Right cardiac atrium (tissue), 5 donors: ENCODE measurements at places on chromosomes 2 and 18.

DNA sequence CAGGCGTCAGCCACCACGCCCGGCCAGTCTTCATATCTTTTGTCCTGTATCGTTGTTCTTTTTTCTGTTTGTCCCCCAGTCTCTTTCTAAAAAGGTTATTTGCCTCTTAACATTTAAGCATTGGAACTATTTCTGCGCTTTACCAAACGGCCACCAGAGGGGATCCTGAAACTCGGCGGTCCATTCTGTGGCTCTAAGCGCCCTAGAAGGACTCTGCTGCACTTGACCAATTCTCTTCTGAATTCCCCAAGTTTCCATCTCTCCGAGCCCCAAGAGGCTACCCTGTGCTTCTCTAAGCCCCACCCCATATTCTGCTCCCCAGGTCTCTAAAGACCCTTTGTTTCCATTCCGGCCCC, 33.1 kb upstream of the REG3G start:
- DNase-seq = no peak

DNA sequence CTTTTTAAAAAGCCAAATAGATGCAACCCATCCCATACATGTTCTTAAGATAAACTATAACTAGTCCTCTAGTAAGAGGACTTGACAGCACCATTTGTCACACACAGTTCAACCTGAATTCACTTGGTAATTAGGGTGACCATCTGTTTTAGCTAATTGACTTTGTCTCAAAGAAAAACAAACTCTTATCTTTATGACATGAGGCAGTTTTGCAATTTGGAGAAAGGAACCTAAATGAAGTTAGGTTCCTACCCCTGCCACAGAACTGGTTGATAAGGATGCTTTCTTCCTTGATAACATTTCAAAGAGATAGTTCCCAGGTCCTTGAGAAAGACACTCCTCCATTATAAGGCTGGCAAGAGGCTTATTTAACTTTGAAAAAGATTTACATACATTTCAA, 57.4 kb upstream of the LRRTM1 start:
- DNase-seq = no peak

DNA sequence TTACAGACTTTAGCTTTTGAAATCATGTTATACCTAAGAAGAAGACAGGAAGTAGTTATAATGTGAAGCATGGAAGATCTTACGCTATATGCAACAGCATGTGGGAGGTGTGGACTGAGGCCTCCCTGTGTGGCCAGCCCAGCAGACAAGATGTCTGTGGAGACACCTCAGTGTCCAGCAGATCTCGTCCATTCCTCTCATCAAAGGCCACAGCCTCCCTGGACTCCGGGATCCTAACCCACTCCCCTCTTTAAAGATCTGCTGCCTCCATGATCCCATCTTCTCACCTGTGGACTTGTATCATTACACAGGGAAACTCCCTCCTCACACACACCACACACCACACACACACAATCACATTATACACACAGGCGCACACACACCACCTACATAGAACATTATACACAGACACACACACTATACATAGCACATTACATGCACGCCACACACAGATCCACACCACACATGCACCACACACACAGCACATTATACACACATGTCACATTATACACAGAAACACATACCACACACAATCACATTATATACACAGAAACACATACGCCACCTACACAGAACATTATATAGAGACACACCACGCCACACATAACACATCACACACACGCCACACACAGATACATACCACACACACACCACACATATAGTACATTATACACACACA, 89.5 kb downstream of the PXDN start:
- DNase-seq = no peak

- DNase-seq = no peak
Observed at GRCh38 chr18:13562494-13563029, 163.8 kb downstream of the FAM210A start.

DNA sequence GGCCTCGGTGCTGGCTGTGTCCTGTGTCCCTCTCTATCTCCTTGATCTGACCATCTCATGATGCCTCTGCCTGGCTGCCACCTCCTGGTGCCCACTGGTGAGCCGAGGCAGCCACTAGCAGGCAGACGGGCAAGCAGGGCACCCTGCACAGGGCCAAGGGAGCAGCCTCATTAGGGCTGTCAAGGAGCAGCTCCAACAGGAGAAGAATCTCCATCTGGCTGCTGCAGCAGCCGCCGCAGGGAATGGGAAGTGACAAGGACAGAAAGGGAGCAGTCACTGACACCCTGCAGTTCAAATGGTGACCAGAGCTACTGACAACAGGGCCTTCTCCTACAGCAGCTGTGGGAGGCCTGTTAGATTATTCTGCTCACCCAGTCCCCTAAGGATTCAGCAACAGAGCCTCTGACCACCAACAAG, 32.6 kb downstream of the ALPK2 start:
- DNase-seq = peak; percentile 56

DNA sequence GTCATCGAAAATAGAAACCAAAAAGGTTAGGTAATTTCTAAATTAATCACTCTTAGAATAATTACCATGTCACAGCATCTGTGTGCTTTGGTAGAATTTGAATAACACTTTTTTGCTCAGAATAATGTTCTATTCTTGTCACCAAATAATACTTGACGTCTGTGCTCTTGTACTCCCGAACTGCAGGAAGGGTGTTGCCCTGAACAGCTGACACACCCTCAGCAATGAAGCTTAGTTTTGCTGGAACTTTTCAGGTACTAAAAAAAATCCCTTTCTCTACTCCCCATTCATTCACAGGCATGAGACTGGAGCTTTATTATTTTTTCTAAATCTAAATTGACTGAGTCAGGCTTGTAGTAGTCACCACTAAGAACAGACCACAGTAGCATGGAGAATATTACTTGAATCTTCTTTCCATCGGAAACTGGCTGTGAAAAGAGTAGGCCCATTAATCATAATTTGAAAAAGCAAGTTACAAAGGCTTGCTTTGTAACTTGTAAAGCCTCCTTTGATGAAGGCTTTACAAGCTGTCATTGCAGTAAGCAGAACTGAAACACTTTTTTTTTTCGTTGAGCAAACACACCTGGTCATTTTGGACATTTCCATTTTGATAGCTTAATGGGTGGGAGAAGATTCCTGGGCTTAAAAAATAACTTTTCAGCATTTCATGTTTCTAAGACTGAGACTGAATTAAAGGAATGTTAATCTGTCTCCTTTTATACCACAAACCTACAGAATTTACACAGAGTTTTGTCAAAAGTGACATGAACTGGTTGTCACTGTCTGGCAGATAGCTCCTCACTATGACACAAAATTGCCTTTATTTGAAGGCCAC, 70.3 kb upstream of the PELI1 start:
- DNase-seq = no peak

GRCh38 chr2:61793389-61793836, 60.4 kb downstream of the FAM161A start:
- peak; percentile 72 for DNase-seq

- no peak for DNase-seq
Observed at GRCh38 chr2:152348388-152348787, 13.4 kb downstream of the FMNL2 start.

- peak; percentile 58 for DNase-seq
Observed at GRCh38 chr2:7031547-7032245, 114.5 kb downstream of the RNF144A start.

DNA sequence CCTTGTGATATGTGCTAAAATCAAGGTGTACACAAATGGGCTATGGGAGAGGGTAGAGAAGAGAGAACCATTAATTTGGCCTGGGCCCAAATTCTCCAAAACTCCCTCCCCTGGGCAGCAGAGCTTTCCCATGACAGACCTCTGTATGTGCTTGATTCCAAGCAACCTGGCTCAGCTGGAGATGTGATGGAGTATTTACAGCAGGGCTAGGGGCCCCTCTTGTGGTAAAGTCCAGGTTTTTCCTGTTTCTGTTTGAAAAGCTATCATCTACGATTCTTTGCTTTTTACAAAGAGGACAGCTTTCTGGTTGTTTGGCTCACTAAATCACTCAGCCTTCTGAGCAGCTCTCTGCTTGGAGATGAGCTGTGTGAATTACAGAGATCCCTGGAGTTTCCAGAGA, 40.3 kb downstream of the KCNS3 start:
- no peak for DNase-seq

GRCh38 chr2:156765043-156765442, 328.9 kb downstream of the GPD2 start:
- no peak for DNase-seq

DNA sequence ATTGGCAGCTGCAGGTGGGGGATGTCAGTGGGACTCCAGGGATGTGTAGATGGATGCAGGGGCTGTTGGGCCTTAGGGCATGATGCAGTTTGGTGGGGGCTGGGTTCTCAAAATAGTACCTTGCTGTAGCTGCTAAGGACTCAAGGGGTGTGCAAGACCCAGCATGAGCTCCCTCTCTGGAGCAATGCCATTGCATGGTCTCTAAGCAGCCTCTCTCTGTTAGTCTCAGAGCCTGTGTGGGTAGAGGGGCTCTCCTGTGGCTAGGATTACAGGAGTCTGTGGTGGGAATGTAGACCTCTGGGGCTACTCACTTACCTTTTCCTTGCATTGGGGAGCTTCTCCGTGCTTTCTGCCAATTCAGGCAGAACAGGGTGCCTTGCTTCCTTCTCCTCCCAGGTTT, 228.9 kb downstream of the LPIN1 start:
- DNase-seq = no peak

GRCh38 chr18:73940721-73941120, 206.9 kb downstream of the FBXO15 start:
- no peak for DNase-seq

DNA sequence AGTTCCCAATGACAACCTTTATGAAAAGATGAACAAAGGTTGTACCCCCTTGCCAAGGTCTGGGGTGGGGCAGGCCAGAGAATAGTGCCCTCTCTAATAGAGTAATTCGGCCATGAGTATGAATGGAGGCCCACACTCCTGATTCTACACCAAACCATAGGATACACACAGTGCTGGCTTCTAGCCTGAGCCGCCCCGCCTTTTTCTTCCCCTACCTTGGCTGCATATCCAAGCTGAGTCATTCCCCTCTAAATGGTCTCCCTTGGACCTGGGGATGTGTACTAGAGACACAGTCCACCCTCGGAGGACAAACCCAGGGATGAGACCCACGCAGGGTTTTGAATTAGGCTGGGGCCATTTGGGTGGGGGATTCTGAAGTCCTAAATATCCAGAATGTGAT, 107.2 kb upstream of the CAPN13 start:
- no peak for DNase-seq

DNA sequence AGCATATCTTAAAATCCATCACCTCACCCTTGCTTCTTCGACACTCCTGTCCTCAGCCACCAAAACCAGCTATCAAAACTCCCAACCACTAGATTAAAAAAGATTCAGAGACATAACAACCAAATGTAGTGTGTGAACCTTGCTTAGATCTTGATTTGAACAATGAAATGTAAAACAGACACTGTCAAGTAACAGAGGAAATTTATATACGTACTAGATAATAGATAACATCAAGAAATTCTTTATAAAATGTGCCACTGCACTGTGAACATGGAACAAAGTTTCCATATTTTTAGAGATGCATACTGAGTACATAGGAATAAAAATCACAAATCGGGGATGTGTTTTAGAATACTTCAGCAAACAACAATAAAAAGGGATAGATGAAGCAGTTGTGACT, 86.0 kb downstream of the THADA start:
- DNase-seq = no peak

DNA sequence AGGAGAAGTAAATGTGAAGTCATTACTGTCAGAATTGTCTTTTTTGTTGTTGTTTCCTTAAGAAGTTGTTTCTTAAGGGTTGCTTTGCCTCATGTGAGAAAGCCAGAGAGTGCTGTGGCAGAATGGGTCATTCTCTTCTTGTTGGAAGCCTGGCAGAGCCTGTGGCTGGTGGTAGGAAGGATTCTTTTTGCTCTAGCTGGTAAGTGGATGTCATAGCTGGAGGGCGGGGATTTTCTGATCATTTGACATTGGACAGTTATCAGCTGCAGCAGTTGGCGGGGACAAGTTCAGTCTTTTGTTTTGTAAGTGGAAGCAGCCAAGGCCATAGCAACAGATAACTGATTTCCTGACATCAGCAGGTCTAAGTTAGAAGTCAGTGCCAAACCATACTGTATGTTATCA, 5.5 kb upstream of the RMDN2 start:
- DNase-seq = no peak

GRCh38 chr2:226671141-226671676, 128.4 kb downstream of the IRS1 start:
- DNase-seq = no peak

- no peak for DNase-seq
Observed at GRCh38 chr18:9172506-9173127, 36.0 kb downstream of the ANKRD12 start.

GRCh38 chr2:137590102-137590501, 374.2 kb upstream of the HNMT start:
- DNase-seq = no peak

DNA sequence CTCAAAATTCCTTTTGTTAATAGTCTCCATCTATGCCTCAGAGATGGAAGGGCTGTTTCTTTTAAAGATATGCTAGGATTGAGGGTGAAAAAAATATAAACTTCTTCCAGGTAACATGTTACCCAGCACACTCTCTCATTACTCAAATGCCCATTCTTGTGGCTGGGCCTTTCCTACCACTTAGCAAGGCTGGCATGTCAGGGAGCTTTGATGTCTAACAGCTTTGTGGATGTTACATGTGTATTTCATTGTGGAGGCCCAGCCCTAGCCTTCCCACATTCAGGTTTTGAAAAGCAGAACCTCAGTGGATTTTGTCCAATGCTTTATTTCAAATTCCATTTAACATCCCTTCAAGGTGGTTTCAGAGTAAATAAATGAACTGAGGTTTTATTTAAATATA, 191.4 kb downstream of the EPHA4 start:
- DNase-seq = no peak

DNA sequence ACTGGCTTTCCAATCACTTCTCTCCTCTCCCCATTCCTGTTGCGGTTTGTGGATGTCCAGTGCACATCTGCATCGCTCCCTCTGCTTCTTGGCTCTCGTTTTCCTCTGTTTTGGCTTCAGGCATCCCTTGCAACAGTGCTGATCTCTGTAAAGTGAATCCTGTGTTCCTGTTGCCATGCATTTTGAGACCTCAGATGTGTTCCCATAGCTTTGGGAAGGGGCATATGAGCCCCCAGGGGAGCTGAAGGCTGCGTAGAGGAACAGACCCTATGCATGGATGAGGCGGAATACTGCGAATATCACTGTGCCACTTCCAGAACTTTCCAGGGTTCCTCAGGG, 168.4 kb upstream of the HAAO start:
- DNase-seq = no peak

DNA sequence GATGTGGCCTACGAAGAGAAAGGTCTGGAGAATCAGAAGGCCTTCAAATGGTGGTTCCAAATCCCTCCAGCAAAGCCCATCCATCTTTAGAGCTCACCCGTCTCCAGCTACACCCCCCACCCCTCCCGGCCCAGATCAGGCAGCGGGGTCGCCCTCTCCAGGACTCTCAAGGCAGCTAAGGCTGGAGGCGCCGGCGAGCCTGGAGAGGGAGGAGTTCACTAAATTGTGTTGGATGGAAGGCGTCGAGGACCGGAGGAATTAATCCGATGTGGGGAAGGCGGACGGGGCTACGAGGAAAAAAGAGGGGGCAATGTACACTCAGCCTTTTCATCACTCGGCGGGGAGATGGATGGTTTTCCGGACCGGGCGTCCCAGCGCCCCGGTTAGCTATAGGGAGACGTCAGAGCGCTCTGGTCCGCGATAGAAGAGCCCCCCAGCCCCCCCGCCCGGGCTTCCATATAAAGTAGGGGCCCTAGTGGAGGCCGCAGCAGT, at the start of gene GRP:
Gene GRP, plus strand, starts transcription at position 487 of the 492 bp plus-strand sequence. CDS start 108 bp downstream, outside the sequence.
- no peak for DNase-seq

GRCh38 chr2:85506768-85507181, 32.2 kb upstream of the MAT2A start:
- DNase-seq = no peak

- no peak for DNase-seq
Observed at GRCh38 chr2:137964859-137965459, 686 bp downstream of the HNMT start.

GRCh38 chr2:74552914-74553811, 579 bp downstream of the LOXL3 start:
- peak; percentile 47 for DNase-seq
